LHCN-M2 (cell line): ENCODE measurements at places on chromosomes 7 and 10. TPM values are rescaled to one million over a fixed set of nuclear protein-coding genes. Genes with fewer than 3 reads are reported as not detected.

- no peak for DNase-seq
Observed at GRCh38 chr7:114269714-114270113, 144.9 kb upstream of the FOXP2 start.

- DNase-seq, result no peak
Observed at GRCh38 chr7:122305475-122306319, 1.1 kb upstream of the FEZF1 start.

TRPV5 gene
- not detected in 2 replicates for total RNA-seq

GIMAP8 gene
- 0.06 TPM in 1 of 2 replicates, not detected in the other for total RNA-seq

DNA sequence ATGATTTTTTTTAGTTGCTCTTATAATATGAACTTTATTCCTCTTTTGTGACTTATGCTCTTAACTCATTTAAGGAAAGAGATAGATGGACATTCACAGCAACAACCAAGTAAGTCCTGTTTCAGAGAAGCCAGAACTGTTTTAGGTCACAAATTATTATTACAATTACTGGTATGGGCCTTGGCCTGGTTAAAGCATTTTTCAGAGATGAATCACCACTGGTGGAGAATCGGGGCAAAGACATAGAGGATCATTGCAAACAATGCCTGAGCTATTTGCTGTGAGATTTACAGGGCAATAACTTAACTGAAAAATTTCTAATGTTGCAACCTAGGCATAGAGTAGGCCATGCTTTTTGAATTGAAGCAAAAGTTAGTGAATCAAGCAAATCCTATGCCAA, 138.0 kb upstream of the YAE1 start:
- peak; percentile 42 for DNase-seq
